ENCODE measurements at places on chromosomes 3 and 15.

GRCh38 chr3:110623571-110623970, 448.0 kb upstream of the NECTIN3 start:
- no peak for DNase-seq

GRCh38 chr3:126064627-126065258, 19.2 kb downstream of the SLC41A3 start:
- no peak for DNase-seq

DNA sequence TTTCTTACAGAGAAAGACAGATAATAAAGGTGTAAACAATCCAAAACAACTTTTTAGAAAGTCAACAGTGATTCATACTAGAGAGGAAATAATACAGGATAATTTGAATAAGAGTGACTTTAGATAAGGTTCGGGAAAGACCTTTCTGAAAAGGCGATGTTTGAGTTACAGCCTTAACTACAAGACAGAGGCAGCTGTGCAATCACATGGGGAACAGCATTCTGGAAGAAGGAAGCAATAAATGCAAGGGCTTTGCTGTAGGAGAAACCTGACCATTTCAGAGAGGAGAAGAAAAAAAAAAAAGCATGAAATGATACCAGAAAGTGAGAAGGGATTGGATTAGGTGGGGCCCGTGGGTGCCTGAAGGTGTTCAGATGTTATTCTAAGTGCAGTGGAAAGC, 200.6 kb upstream of the ATP11B start:
- no peak for DNase-seq

- DNase-seq: no peak
Measured at GRCh38 chr15:87901008-87901407, 355.5 kb downstream of the NTRK3 start.

DNA sequence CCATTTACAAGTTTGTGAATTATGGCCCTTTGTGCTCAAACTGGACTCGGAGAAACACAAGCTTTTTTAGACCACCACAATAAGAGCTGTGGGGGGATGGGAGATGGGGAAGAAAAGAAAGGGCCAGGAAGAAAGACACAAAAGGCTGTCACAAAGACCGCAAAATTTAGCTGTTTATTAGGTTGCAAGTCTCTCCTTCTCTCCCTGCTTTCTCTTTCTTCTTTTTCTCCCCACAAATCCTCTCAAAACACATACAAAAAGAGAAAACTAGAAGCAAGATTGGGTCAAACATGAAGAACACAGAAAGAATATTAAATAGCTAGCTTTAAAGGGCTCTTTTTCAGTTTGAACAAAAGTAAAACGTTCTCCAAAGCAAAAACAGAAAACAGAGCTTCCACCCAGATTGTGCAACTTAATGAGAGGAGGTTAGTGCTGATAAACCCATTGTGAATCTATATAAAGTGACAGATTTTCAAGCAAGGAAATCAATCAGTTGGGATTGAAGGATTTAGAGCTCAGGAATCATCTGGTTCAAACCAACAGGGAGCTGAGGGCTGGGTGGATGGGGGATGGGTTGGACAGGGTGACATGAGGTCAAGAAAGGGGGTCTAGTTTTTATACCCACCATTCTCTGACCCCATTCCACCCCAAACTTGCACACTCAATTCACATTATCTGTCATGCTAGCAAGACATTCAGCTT, 87.3 kb downstream of the DHX30 start:
- DNase-seq: no peak

Measured in activated T-cell treated with anti-CD3 and anti-CD28 coated beads for 4 hours (primary cell).